ENCODE measurements at places on chromosomes 16 and 17. TPM values are rescaled to one million over a fixed set of nuclear protein-coding genes. Genes with fewer than 3 reads are reported as not detected.

Gene ATP2A1
- total RNA-seq: 1.3 TPM

DNA sequence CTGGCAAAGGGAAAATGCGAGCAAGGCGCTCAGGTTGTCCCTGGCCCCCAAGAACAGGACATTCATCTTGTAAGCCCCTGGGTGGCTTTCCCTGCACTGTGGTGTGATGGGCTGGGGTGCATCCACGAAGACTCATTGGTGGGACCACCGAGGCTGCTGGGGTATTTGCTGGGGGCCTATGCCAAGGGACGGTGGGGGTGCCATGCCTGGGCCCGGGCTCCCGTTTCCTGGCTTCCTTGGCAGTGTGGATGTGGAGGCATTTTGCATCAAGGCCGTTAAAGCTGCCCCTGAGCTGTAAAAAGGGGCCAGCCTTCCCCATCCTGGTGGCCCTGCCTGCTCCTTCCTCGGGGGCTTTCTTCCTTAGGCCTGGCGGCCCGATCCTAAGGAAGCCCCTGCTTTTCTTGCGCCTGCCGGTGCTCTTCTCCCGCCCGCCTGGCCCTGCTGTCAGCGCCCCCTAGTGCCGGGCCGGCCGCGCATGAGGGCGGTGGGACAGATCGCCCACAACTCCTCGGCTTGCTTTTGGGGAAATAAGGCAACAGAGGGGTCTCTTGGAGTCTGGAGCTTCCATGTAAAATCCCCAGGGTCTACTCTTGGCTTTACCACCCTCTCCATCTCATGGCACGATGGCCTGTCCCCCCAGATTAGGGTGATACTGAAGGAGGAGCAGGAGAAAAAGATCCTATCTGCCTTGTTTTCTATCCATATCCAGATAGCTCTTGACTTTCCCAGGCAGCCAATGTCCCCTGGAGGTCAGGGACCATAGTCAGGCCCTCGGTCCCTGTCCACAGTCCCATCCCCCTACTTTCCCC lies 9.8 kb upstream of the TBX2 start:
- DNase-seq: peak; percentile 36

DNA sequence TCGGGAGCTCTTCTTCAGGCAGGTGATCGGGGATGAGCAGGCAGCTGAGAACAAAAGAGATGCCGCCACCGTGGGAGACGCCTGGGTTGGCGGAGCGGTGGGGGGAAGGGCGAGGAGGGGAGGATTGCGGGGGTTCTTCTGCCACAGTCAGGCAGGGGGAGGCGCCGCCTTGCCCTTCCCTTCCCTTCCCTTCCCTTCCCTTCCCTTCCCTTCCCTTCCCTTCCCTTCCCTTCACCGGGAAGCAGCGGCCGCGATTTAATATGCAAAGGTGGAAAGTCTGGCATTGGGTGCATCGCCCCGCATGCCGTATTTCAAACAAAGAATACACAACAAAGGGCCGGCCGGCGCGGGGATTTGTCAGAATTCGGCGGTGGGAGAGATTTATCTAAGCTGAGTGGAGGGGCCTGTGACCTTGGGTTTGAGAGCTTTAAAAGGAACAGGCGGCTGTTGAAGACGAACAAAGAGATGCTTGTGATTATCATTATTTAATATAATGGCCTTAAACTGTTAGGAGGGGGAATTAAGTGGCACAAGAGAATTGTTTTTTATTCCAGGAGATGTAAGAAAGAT lies 262.3 kb upstream of the TNRC6C start:
- DNase-seq: peak; percentile 4

Gene GAST
- not detected for total RNA-seq

Gene GJC1
- total RNA-seq: 1.1 TPM

DNA sequence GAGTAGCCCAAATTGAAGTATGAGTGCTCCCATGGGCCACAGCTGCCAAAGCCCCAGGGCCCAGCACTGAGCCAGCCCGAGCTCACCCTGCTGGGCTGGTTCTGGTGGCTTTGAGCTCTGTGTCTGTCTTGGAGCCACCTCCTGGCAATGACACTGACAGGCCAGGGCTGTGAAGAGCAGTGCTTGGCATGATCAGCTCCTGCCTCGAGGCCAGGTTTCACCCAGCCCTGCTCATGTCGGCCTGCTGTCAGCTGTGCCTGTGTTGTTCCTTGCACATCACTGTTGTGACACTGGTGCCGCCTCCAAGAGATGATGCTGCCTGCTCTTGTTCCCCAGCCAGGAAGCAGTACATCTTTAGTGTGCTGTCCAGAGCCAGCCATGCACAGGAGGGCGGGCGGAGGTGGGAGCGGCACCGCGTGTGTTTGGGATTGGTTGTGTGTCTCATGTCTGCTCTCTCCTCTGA lies 26.0 kb downstream of the PLD6 start:
- peak; percentile 57 for DNase-seq

GRCh38 chr17:64216000-64216337 lies 47.1 kb downstream of the TEX2 start:
- DNase-seq: no peak

Gene NTN3
- not detected for total RNA-seq

DNA sequence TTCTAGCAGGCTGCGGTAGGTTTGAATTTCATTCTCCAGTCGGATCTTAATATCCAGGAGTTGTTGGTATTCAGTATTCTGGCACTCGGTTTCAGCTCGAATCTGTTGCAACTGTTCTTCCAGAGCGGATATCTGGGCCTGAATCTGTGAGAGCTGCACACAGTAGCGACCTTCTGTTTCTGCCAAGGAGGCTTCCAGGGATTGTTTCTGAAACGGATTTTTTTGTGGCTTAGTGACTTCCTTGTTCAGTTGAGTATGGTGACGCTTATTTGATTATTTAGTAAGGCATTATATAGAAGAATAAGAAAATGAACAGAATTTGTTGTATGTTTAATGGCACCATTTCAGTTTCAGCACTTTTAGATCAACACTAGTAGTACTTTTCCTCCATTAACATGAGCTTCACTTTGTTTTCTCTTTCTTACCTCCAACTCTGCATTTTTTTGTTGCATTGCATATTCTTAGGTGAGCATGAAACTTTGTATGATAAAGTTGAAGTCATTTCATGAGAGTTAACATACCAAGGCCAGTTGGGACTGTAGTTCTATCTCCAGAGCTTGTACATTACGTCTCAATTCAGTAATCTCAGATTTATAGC lies 2.8 kb downstream of the KRT10 start:
- no peak for DNase-seq

Gene PTGES3L
- 0.12 TPM for total RNA-seq
